ENCODE measurements at places on chromosomes 3 and 15.

DNA sequence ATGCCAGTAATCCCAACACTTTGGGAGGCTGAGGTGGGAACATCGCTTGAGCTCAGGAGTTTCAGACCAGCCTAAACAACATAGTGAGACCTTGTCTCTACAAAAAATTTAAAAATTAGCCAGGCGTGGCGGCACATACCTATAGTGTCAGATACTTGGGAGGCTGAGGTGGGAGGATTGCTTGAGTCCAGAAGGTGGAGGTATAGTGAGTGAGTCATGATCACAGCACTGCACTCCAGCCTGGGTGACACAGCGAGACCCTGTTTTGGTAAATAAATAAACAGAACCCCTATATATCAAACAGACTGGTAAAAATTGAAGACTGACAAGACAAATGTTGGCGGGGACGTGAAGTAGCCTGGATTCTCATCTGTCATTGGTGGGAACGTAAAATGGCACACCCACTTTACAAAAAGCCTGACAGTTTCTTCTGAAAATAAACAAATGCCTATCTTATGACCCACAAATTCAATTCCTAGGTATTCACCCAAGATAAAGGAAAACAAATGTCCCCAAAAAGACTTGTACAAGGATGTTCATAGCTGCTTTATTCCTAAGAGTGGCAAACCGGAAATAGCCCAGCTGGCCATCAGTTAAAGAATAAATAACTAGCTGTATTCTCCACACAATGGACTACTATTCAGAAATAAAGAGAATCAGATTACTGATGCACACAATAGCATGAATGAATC is 47.0 kb upstream of the GK5 start:
- no peak for DNase-seq

- DNase-seq: no peak
Measured at GRCh38 chr3:15253023-15253697, 47.1 kb downstream of the CAPN7 start.

- no peak for DNase-seq
Measured at GRCh38 chr3:135690664-135691063, 274.9 kb upstream of the PPP2R3A start.

DNA sequence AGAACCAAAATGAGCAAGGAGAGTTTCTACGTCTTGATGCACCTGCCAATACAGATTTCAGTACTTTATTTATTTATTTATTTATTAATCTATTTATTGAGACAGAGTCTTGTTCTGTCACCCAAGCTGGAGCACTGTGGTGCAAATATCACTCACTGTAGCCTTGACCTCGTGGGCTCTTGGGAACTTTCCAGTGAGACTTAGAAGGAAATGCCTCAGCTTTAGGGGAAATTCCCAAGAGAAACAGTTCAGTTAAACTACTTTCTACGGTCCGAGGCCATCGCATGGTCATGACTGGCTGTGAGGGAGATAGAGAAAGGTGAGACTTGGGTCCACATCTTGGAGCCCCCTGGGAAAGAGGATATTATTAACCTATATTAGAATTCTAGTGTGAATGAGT is 47.0 kb upstream of the HERC1 start:
- no peak for DNase-seq

DNA sequence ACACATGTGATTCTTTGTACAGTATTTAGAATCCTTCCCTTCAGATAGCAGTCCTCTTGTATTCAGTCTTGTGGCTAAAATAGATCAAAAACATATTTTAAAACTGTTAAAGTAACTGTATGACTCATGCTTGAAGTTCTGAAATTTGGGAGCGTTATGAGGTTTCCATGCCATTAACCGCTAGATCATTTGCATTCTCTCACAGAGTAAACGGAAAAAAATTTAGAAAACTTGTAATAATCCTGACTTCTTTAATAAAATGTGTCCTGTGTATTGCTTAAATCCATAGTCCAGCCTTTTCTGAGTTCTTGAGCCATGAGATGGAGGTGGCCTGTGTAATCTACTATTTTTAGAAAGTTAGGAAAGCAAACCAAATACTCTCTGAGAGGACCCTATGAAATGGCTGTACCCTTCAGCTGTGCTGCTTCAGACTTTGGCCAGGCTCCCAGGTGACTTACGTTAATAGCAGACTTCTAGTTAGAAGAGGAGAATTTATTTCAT is 33.8 kb downstream of the MBNL1 start:
- DNase-seq: peak; percentile 70

DNA sequence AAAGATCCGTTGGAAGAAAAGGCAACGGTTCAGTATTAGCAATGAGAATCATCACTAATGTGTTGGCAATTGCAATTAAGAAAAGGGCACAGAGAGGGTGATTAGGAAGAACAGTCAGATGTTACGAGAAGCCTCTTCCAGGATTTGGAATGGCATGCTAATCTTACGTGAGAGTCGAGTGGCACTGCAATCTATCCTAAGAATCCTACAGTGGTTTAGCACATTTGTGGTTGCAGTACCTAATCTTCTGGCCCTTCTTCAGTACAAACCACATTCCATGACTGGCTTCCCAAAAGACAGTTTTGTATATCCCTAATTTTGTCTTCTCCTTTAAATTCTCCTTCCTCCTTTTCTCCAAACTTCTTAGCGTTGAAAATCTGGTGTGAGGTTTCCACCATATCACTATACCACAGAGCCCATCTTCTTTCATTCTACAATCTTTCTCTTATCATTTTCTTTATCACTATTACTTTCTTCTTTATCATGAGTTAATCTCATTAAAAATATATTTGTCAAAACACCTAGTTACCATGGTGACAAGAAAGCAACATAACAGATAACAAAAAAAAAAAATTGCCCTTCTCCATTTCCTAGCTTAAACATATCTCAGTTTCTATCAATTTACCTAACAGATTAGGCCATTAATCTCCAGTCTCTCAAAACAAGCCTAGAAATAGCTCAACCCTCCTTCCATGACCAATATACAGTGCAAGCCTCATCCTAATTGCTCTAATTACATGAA is 60.1 kb downstream of the IGSF11 start:
- DNase-seq: no peak

DNA sequence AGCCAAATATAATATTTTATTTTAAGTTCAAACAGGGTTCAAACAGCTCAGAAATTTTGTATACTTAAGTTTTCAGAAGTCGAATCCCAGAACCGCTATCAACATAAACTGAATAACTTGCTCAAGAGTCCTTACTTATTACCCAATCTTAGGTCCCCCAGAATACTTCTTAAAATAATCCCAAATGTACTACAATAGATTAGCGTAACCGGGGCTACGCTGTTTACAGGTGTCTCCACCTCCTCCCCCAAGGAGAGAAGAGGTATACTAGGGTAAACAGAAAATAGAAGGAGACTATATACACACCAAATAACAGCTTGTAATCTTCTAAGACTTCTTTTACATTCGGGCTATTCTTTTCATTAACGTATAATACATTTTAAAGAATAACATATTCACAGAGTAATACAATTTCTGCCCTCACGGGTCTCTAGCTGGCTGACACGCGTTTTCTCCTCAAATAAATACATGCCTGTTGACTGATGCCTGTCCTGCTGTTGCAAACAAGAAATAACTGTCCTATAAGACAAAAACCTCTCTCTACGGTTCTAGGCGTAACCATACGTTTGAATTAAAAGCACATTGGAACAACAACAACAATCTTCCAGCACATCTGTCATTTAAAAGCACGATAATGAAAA is 1.3 kb downstream of the DENND4A start:
- no peak for DNase-seq

DNA sequence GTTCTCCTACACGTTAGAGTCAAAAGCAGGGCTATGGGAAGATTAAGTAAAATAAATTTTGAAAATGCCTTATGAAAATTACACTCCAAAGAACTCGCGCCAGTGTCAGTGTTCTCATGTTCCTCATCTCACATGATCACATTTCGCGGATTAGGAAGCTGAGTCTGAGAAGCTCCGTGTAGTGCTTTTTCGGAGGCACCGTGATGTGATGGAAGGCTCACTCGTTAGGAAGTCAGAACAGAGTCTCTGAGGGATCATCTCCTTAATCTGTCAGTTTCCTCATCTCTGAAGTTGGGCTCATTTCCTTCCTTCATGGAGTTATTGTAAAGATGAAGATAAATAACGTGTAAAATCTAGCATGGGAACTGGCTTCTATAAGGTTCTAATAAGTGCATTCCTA is 3.2 kb downstream of the ADIPOQ start:
- DNase-seq: no peak

DNA sequence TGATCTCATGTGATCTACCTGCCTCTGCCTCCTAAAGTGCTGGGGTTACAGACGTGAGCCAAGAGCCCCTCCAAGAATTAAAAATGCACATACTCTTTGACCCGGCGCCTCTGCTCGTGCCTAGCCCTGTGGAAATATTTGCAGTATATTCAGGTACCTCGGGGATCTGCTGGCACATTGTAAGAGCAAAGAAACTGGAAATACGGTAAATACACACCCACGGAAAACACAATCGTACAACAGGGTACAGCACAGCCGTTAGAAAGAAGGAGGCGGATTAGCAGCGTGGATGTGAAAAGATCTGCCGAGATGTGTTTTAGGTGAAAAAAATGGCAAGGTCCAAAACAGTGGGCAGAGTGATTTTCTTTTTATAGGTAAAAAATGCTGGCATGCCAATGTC is 6.1 kb upstream of the HDAC11 start:
- DNase-seq: no peak

DNA sequence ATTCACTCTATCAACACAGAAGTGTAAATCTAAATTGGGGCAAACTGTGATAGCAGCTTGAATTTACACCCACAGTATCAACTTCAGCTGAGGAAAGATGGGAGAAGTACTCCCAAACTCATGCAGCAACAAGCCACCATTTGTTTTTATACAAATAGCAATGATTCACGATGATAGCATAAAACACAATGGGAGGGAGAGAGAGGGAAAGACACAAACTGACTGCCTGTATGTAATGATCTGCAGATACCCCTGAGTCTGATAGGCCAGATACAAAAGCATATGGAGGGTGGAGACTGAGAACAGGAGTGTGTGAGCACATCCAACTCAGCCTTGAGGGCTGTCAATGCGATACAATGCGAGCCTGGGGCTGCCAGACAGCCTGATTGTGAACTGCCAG is 79.2 kb downstream of the CNTN3 start:
- DNase-seq: no peak

DNA sequence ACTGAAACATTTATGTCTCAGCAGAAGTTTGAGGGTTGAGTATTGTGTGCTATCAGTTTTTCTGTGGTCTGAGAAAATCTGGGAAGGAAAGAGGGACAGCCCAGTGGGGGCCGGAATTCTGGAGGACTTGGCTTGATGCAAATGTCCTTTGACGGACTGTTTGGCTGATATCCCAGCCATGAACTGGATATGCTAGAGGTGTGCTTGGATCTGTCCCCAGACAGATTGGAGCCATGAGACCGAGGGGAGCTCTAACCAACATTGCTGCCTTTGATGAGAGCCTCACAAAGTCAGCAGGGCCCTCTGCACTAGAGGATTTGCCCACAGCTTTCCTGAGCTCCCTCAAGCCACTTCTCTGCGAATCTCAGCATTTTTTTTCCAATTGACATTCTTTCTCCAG is 405.6 kb downstream of the NTRK3 start:
- no peak for DNase-seq

- no peak for DNase-seq
Measured at GRCh38 chr15:87720235-87720634, 536.3 kb downstream of the NTRK3 start.

- no peak for DNase-seq
Measured at GRCh38 chr3:63995086-63995485, 28.2 kb downstream of the PSMD6 start.

DNA sequence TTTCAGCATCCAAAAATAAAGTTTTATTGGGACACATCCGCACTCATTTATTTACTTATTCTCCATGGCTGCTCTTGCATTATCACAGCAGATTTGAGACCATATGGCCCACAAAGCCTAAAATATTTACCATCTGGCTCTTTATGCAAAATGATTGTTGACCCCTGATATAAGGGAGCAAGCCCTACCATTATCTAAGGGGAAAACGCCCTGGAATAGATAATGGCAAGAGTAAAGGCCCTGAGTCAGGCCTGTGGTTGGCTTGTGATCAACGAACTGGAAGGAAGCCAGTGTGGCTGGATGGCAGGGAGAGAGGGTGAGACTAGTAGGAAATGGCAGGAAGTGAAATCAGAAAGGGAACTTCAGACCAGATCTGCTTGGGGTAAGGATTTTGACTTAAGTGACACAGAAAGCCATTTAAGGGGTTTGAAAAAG is 24.6 kb upstream of the DMXL2 start:
- no peak for DNase-seq

DNA sequence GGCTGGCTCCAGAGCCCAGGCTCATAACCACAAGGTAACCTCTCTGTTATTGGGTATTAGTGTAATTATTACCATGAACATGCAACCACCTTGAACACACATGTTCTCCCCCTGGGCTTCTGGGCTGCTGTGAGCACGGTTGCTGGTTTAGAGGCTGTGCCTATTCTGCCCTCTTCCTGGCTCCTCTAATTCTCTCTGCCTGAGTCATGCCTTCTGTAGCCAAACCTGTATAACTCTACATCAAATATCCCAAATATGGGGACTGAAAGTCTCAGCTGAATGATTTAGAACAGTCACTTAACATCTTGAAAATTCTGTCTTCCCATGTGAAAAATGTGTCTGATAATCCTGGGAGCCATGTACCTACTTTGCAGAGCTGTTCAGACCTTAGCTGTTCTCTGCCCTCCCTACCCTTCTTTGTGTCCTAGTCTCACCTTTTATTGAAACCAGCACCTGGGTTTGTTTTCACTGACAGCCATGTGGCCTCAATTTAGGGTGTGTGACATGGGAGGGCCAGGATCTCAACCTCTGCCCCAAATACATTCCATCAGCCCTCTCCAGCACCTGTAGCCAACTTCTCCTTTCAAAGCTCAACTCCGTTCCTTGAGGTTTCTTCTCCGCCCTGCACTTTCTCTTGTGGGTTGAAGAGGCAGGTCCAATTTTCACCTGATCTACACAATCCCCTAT is 60.7 kb downstream of the PDZRN3 start:
- no peak for DNase-seq

GRCh38 chr15:19973718-19974117 is 567.9 kb downstream of the GOLGA6L6 start:
- DNase-seq: no peak

DNA sequence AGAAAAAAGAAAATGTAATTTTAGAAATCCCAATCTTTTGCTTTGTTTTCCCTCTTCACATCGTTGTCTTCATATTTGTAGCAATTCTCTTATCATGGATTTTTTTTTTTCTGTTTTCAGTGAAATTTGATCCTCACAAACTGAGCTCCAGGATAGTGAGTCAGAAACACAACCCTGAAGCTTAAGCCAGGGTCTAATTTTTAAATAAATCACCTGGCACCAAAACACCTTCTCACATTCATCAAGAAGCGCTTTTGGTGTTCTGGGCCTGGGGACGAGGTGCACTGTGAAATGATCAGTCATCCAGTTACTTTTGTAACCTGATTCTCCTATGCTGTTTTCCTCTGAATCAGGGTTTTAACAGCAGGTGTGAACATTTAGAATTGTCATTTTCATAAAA is 87.7 kb downstream of the REC114 start:
- DNase-seq: no peak

- DNase-seq: no peak
Measured at GRCh38 chr3:149306751-149307434, 26.5 kb downstream of the TM4SF18 start.
